Omental fat pad (tissue), 4 donors: ENCODE measurements at places on chromosomes 3 and 15. TPM values are rescaled to one million over a fixed set of nuclear protein-coding genes. Genes with fewer than 3 reads are reported as not detected.

- no peak for DNase-seq
These were observed 283.7 kb upstream of the ICE2 start for GRCh38 chr15:60762638-60763037.

DNA sequence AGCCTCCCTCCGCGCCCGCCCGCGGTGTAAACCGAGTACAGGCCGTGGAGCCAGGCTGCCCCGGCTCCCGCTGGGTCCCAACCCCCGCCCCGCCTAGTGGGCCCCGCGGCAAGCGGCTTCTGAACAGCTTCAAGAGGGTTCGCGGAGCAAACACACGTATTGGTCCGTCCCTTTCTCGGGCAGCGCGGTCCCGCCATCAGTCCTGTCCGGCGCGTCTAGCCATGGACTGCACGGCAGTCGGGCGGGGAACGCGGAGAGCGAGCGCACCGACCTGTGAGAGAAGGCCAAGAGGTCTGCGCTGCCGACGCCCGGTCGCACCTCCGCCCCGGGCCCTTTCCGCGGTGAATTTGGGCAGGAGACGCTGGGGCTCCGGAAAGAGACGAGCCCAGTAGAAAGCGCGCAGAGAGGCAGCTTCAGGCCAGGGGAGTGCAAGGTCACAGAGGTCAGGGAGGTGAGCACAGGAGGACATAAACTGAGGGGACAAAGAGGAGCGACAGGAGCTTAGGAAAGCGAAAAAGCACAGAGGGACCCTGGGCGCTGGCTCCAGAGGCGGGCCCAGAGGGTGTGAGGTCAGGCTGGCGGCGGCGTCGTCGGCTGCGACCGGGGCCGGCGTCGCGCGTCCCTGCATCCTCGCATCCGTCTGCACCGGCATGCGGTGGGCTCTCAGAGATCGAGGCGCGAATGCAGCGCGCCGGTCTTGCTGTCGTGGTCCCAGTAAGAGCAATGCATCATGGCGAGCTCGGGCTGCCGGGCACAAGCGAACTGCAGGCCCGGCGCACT lies 1.8 kb downstream of the FOXL2 start:
- no peak for DNase-seq

DNA sequence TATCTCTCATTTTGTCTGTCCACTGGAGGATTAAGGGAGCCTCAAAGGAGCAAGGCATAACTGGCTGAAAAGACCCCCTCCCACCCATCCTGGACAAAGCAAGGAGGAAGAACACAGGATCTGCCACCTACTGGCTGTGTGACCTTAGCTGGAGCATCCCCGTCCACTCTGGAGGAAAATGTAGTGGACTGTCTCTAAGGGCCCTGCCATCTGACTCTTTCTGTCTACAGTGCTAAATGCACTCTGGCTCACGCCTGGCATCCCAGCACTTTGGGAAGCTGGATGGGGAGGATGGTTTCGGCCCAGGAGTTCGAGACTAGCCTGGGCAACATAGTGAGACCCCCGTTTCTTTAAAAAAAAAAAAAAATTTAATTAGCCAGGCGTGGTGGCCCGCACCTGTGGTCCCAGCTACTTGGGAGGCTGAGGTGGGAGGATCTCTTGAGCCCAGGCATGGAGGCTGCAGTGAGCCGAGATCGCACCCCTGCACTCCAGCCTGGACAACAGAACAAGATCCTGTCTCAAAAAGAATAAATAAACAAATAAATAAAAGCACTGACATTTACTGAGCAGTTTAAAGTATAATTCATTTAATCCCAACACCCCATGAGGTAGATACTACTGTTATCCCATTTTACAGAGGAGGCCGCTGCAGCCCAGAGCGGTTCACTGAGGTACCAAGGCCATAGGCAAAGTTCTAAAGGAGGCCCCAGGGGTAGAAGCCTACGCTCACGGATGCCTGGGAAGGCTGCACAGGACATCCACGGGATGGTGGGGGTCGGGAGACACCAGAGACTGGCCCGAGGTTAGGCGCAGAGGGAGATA lies 1.1 kb downstream of the TBC1D2B start:
- peak; percentile 18 for DNase-seq

GRCh38 chr3:50226888-50227389 lies 9.1 kb upstream of the GNAI2 start:
- no peak for DNase-seq

DNA sequence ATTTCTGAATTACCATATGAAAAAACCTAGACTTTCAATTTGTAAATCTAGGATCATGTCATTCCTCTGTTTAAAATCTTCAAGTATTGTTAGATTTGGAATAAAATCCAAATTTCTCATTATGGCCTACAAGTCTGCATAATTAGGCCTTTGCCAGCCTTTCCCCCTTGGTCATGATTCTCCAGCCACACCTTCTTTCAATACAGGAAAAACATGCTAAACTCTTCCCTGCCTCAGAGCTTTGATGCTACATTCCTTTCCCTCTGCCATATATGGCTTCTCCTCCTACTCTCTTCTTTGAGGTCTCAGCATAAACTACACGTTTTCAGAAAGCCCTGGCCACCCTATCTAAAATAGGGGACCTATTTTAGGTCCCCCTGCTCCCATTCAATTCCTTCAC lies 48.5 kb downstream of the TM6SF1 start:
- no peak for DNase-seq

DNA sequence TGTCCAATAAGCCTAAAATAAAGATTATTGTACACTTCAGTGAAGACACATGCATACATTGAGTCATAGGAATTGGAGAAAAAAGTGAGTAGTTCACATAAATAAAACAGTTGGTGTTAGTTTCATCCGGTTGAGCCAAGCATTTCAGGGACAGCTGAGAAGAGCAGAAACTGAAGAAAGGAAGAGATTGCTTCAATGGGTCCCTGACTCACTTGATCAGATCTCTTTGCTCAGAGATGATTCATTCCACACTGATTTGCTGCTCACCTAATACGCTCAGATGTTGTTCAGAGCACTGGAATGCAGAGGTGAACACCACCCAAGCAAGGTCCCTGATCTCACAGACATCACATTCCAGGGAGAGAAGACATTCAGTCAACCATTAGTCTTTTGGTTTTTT lies 93.7 kb downstream of the RAD18 start:
- no peak for DNase-seq

GRCh38 chr3:122318620-122319019 lies 6.4 kb upstream of the CSTA start:
- DNase-seq = no peak

Gene CFAP20DC
- total RNA-seq = 0.36 TPM

Gene CACNA2D2
- 0.93 TPM for total RNA-seq

Gene TMCO5A
- total RNA-seq = not detected

Gene WWTR1
- 57.4 TPM for total RNA-seq
